ENCODE measurements at places on chromosomes 6 and 20.

DNA sequence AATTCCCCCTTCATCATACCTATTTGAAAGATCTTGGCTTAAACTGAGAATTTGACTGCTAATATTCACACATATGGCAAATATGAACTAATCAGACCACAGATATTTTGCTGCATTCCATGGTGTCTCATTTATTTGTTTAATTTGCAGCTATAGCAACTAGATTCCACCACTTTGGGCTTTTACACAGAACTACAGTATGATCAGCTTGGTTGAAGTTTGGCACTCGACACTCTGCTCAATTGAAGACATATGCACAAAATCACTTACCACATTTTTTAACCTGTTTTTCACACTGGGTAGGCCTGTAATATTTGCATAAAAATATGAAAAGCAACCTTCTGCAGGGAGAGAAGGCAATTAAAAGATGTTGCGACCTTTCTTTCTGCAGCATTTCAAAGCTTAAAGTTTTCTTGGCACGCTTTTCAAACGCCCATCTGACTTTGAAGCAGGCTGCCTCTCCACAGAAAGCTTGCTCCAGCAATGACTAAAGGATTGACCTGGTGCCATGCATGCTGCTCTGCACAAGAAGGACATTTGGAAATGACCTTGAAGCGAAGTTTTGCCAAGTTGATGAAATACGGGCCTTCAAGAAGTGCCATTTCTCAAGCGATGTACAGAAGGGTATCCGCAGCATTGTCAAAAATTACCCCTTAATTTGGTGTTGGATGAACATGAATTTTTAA, 126.7 kb downstream of the AIG1 start:
- no peak for DNase-seq

GRCh38 chr6:13593720-13594119, 19.3 kb downstream of the SIRT5 start:
- DNase-seq = no peak

GRCh38 chr6:35186571-35186970, 27.2 kb upstream of the SCUBE3 start:
- no peak for DNase-seq

GRCh38 chr20:46979603-46980241, 85.1 kb downstream of the EYA2 start:
- DNase-seq = no peak

DNA sequence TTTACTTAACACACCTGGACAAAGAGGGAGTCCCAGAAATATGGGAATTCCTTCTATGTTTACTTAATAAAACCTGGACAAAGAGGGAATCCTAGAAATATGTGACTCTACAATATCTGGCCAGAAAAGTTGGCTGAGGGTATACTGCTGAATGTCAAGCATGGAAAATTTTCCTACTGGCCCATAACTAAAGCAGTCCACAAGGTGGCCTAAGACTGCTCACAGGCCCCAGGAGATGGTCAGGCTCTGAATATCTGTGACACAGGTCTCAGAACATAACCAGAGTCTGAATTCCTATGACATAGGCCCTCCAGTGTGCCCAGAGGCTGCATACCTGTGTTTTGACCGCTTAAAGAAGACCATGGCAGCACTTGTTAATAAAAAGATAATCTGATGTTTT, 578.2 kb upstream of the NRSN1 start:
- no peak for DNase-seq

GRCh38 chr20:21435576-21435975, 38.2 kb upstream of the NKX2-4 start:
- no peak for DNase-seq

DNA sequence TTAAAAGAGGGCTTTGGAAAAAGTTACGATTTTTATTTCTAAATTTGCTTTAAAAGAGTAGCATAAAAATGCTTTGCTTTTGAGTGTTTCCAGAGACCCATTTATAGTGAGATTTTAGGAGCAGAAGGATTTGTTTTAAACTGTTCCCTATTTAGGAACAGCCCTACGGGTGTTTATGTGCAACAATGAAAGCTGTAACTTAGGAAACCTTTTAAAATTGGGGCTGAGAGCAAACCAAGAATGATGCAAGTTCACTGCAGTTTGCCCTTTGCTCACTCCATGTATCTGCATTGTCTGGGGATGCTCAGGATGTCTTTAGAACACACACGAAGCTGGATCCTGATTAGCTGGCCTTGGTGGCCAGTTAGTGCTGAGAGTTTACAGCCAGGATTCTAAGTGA, 40.9 kb downstream of the GHRH start:
- no peak for DNase-seq

DNA sequence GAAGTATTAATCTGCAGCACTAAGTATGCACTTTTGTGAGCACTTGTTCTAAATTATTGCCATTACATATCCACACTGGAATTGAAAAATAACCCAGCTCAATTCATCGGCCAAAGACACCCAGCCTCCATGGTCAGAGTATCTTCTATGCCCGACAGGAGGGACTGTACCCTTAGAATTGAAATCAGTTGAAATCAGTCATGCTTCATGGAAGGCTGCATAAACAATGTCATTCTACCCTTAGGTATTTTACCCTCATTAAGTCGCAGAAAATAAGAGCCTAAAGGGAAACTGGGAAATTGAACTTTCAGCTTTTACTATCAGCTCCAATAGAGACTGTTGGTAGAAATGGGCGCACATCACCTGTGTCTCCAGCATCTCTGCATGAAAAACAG, 2.9 kb upstream of the RAMACL start:
- no peak for DNase-seq

DNA sequence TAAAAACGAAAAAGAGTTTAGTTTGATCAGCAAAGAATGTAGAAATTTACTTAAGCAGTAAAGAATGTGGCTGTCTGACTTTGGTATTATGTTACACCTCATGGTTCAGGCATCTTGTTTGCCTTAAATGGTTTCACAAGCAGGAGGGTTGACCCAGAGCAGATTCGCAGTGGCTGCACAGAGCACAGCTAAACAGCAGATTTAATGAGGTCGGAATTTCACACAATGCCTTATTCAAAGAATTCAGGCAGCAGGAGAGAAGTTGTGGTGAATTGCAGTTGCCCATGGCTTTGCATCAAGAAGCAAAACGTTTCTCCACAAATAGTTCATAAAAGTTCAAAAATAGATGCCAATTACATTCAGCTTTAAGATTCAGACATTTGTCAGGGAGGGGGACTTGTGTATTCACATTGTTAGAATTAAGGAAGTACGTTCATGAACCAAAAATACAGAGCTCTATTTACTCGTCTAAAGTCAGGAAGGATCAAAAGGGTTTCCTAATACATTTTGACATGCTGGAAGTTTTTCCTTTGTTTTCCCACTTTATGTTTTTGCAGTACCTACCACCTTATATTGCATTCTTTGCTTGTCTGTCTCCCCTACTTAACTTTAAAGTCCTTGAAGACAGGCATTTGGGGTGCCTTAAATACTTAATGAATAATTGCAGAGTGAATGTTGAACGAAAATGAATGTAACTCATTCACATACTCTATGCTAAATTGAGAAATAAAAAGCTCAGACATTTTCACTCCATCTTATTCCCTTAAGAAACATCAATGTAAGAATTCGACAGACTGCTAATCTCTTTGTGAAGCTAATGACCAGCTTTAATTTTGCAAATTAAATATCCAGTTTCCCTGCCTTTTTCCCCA, 1163.6 kb upstream of the CITED2 start:
- peak; percentile 49 for DNase-seq

DNA sequence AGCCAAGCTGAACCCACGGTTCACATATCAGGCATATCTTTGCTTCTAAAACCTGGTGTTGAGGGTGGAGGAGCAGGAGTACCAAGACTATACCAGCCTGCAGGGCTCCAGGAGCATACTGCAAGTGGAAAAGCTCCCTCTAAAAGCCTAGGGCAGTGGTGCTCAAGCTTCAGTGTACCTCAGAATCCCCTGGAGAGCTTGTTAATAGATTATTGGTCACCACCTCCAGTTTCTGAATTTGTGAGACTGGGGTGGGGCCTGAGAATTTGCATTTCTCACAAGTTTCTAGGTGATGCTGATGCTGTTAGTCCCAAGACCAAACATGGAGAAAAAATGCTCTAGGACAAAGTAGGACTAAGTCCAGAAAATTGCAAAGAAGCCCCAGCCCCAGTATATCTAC, 65.4 kb downstream of the FILIP1 start:
- DNase-seq = no peak

DNA sequence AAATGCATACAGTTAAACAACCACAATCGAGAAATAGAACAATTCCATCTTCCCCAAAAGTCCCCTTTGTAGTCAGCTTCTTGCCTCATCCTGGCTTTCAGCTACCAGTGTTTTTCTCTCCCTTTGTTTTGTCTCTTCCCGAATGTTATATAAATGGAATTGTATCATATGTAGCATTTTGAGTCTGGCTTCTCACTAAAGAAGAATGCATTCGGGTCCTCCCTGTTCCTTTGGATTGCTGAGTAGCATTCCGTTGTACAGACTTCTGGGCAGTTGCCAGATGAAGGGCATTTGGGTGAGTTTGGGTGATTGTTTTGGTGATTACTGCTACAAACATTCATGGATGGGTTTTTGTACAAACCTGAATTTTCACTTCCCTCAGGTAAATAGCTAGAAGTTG, 27.8 kb downstream of the PRPH2 start:
- DNase-seq = no peak

DNA sequence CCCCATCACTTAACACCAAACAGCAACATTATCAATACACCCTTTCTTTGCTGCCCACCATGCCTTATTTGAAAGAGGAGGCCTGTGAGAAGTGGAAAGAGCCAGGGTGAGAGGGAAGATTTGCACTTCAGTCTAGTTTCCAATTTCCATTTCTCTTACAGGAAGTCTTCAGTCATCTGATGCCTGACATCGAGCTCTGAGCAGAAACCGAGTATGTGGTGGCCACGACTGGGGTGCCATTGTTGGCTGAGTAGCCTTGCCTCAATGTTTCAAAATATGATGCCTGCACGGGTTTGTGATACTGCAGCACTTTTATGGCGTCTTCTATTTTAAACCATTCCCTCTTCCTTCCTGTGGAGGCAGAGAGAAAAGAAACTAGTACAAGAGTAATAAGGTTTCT, 39.8 kb upstream of the SMIM29 start:
- peak; percentile 51 for DNase-seq

GRCh38 chr6:123908797-123909196, 105.1 kb downstream of the NKAIN2 start:
- no peak for DNase-seq

DNA sequence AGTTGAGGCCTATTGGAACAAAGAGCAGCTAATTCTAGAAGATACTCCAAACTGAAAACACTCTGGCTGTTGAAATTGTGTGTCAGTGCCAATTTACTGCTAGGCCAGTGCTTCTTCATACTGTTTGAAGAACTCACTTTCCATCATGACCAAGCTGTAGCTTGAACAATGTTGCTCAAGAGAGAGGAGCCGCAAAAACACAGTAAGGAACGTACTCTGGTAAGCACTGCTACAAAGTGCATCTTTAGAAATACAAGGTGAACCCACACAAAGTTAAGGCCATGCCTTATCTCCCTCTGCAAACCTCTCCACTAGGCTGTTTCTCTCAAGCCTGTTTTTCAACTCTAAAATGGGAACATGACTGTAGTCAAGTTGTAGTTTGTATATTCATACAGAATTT, 74.5 kb upstream of the TULP1 start:
- no peak for DNase-seq

DNA sequence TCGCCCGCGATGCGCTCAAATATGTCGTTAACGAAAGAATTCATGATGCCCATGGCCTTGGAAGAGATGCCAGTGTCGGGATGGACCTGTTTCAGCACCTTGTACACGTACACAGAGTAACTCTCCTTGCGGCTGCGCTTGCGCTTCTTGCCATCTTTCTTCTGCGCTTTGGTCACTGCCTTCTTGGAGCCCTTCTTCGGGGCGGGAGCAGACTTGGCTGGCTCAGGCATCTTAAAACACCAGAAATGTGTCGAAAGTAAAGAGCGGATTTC, 36.4 kb downstream of the HFE start:
- no peak for DNase-seq

GRCh38 chr6:2566048-2566447, 184.7 kb downstream of the MYLK4 start:
- no peak for DNase-seq

DNA sequence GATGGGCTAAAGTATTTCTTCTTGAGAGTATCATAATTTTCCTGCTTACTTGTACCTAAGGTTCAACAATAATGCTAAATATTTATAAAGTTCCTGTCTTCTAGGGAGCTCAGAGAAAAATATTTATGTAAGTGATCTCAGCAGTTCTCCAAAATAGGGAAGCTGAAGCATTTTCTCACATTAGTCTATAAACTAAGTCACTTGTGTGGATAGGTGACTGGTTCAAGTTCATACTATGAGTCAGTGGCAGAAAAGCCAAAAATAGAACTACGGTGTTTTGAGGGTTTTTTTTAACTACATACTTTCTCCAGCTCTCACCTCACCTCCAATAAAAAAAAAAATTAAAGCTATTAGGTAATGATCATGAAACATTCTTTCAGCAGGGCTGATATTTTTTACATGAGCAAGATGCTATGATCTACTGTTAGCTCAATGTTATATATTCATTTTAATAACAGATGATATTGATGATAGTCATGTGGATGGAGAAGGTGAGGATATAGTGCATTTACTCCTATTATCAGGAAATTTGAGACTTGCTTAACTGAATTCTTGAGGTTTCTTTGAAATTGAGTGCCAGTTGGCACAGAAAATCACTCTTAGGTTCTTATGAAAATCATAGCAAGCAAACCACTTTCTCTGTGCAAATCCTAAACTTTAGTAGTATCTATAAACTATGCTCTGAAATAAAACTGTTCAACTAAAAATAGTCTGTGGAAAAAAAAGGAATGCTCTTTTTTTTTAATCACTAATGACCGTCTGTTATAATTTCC, 4.1 kb upstream of the MOXD1 start:
- DNase-seq = no peak

- DNase-seq = no peak
Observed at GRCh38 chr20:3477861-3478544, 7.2 kb downstream of the ATRN start.

DNA sequence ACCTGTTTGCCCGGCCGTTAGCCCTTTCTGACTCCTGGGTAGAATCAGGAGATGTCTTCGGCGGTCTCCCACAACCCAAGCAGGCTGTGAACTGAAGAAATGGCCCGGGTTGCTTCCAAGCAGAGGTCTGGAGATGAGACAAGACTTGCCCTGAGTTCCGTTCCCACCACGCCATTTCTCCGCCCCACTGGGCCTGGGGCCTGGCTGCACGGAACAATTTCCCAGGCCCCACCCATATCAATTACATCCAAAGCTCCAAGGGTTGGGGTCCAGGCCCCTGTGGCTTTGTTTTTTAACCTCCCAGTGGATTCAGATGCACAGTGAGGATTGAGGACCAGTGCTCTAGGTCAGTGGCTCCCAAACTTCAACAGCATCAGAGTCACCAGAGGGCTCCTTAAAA, 214.5 kb upstream of the ARID1B start:
- no peak for DNase-seq

GRCh38 chr6:129759796-129760605, 50.0 kb upstream of the ARHGAP18 start:
- no peak for DNase-seq
